Stimulated activated CD4-positive, alpha-beta T cell treated with anti-CD3 and anti-CD28 coated beads, Interleukin-15, amount 100 ng/mL, for 1 hour (primary cell): ENCODE measurements at places on chromosomes 6 and 20.

DNA sequence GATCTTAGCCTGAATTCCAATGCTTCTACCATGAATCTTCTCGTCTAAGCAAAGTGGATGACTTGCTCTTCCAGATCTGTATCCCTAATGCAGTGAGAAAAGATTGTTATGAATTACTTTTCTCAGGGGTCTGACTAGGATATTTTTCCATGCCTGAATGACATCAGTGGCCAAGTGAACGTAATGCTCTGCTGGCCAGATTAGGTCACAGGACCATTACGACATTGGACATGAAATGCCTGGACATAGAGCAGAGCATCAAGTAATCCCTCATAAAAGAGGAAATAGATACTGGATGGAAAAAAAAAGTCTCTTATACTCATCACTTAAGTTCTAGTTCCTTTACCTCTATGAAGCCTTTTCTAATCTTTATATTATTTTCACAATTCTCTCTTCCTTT is 12.1 kb upstream of the THEMIS start:
- DNase-seq, result no peak

DNA sequence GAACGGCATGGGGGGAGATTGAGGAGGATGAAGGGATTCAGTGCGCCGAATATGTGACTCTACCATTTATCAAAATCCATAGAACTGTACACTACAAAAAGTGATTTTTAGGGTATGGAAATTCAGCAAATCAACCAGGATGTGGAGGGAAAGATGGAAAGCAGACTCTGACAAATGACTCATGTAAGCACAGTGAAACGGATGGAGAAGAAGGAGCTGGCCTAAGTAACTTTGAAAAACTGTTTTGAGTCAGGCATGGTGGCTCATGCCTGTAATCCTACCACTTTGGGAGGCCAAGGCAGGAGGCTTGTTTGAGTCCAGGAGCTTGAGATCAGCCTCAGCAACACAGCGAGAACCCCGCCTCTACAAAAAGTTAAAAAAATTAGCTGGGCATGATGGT is 39.2 kb downstream of the MUC22 start:
- no peak for DNase-seq

GRCh38 chr6:72724545-72724944 is 102.7 kb downstream of the KCNQ5 start:
- DNase-seq, result no peak

DNA sequence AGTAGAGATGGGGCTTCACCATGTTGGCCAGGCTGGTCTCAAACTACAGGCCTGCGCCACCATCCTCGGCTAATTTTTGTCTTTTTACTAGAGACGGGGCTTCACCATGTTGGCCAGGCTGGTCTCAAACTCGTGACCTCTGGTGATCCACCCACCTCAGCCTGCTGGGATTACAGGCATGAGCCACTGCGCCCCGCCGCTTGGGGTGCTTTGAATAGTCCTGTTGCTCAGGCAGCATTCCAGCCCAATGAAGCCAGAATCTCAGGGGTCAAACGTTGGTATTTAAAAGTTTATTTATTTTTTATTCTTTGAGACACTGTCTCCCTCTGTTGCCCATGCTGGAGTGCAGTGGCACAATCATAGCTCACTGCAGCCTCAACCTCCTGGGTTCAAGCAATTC is 11.3 kb downstream of the MOCS3 start:
- no peak for DNase-seq

GRCh38 chr6:89999945-90000825 is 105.9 kb downstream of the GJA10 start:
- DNase-seq, result no peak

- DNase-seq, result no peak
Observed at GRCh38 chr6:89269252-89269651, 45.8 kb downstream of the GABRR2 start.

- DNase-seq, result peak; percentile 3
Observed at GRCh38 chr20:63071541-63072181, 64.9 kb upstream of the BHLHE23 start.

- no peak for DNase-seq
Observed at GRCh38 chr20:32209850-32210605, 2.3 kb downstream of the POFUT1 start.

- no peak for DNase-seq
Observed at GRCh38 chr6:110282412-110282811, 75.7 kb downstream of the METTL24 start.

GRCh38 chr20:3111995-3112394 is 27.5 kb upstream of the AVP start:
- no peak for DNase-seq

DNA sequence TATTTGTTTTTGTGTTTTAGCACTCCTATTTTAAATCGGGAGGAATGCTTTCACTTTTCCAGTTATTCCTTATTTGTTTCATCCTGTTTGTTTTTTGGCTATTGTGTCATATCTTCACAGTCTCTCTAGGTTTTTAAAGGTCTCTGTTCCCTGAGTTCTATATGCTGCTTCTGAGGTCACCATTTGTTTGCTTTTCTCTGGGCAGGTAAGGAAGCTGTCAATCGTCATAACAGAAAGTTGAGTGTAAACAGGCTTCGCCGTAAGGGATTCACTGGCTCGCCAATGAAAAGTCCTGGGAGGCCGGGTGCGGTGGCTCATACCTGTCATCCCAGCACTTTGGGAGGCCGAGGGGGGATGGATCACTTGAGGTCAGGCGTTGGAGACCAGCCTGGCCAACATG is 48.7 kb upstream of the RPS6KA2 start:
- DNase-seq, result no peak

GRCh38 chr20:40255365-40255764 is 433.7 kb downstream of the MAFB start:
- DNase-seq, result no peak

GRCh38 chr6:125205931-125206330 is 52.4 kb downstream of the TPD52L1 start:
- DNase-seq, result no peak

GRCh38 chr6:3221578-3221977 is 5.9 kb downstream of the TUBB2B start:
- no peak for DNase-seq

DNA sequence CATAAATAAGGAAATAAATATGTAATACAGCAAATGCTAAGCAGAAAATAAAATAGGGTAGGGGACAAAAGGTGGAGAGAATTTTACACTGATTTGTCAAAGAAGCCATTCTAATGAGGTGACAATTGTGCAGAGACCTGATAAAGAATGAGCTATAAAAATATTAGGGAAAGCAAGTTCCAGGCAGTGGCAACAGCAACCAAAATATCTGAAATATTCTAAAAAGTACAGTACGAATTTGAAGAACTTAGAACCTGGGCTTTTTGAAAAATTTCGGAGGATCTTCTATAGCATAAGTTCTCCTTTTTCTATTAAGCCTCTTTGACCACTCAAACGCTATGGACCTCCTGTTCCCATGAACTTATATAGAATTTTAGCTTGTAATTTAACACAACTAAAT is 98.0 kb upstream of the FAM184A start:
- no peak for DNase-seq

DNA sequence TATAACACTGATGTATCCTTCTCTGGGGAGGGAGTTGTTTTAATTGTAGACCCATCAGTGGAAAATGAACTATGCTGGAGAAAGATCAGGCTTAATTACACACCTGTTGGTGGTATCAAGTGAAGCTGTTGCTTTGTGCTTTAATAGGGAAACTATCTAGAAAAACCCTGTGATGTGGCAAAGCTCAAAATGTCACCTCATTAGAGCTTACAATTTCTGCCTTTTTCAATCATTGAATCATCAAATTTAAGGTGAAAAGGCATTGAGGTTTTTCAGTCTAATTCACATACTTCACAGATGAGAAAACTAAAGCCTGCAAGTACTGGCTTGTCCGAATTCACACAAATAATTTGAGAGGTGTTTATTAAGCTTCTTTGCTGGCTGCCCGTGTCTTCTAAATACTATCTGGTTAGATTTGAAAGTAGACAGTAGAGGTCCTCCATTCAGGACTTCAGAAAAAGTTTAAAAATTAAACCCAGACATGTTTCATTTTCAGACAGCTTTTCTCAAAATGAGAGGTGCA is 143.3 kb upstream of the MAP3K7 start:
- no peak for DNase-seq

GRCh38 chr20:10462516-10462915 is 27.4 kb downstream of the SLX4IP start:
- DNase-seq, result no peak

- no peak for DNase-seq
Observed at GRCh38 chr6:126117251-126117650, 130.9 kb downstream of the TRMT11 start.

GRCh38 chr6:70377372-70377771 is 35.9 kb upstream of the FAM135A start:
- no peak for DNase-seq

GRCh38 chr6:145733810-145734209 is 1.5 kb downstream of the EPM2A start:
- DNase-seq, result no peak

DNA sequence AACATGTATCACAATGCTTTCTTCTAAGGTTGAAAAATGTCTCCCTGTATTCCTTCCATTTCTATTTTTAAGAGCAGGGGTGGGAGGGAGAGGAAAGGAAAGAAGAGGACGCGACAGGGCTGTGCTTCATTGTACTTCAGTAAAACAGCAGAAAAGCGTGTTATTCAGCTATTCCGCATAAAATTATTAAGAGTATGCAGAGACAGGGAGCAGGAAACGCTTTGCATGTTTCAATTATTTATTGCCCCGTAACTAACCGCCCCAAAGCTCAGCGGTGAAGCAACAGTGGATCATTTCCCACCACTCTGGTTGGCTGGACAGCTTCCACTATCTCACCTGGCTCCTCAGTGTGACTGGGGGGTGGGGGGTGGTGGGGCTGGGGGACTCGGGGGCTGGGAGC is 188.9 kb downstream of the TTLL2 start:
- no peak for DNase-seq

DNA sequence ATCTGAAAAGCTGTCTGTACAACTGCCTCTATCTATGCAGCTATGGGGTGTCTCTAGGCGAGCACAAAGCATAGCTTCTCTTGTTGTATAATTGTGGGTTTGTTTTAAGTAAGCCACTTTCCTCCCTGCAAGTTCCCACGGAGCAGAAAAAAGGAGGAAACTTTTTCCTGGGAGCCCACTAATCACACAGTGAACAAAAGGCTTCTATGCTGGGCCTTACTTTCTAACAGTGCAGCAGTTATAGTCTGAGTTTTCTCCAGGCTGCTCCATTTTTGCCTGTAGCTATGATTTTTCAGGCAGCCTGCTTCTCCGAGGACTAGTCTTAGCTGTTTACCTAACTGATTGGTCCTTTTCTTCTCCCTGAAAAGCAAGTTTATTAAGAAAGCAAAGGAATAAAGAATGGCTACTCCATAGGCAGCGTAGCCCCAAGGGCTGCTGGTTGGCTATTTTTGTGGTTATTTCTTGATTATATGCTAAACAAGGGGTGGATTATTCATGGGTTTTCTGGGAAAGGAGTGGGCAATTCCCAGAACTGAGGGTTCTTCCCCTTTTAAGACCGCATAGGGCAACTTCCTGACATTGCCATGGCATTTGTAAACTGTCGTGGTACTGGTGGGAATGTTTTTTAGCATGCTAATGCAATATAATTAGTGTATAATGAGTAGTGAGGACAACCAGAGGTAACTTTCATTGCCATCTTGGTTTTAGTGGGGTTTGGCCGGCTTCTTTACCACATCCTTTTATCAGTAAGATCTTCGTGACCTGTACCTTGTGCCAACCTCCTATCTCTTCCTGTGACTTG is 84.3 kb downstream of the OPRM1 start:
- DNase-seq, result no peak

GRCh38 chr20:57577679-57578475 is 17.0 kb downstream of the PCK1 start:
- no peak for DNase-seq

DNA sequence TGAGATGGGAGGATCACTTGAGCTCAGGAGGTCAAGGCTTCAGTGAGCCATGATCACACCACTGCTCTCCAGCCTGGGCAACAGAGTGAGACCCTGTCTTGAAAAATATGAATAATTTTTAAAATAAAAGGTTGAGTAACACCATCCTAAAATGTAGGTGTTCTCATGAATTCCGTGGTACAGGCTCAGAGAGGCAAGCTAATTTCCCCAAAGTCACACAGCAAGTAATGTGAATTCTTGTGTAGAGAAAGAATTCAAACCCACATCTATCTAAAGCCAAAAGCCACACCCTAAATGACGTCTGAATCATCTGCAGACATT is 80.5 kb downstream of the ZNF217 start:
- no peak for DNase-seq

DNA sequence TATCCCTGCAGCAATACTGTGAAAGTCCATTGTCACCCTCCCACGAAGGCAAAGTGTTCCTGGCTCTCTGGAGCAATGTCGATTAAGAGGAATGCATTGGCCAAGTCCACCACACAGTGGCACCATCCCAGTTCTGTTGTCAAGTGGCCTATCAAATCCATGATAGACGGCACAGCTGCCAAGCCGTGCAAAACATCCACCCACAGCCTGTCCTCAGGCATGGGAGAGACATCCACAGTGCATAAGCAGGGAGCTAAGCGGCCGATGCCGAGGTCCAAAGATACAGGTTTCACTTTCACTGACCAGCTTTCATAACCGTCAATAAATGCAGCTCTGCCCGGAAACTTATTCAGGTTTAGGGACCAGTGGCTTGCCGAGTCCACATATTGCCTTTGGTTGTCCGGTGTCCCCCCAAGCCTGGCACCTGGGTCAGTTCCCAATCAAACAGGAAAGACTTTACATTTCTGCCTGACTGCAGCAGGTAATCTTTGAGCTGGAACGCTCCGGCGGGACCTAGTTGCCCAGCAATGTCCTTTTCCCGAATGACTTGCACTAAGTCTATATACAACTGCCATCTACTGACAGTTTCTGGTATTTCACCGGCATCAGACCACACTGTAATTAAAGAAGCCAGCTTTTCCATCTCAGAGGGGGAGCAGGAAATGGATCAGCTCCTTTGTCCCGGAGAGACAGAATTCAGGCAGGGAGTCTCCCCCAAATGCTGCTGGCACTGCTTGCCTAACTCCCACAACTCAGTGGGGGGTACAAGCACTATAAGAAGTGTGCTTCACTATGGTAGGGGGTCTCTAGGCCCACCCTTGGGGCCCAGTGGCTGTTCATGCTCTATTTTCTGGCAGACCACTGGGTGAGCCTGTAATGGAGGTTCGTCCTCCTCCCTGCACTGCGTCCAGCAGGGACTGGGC is 6.3 kb downstream of the ZKSCAN3 start:
- no peak for DNase-seq

DNA sequence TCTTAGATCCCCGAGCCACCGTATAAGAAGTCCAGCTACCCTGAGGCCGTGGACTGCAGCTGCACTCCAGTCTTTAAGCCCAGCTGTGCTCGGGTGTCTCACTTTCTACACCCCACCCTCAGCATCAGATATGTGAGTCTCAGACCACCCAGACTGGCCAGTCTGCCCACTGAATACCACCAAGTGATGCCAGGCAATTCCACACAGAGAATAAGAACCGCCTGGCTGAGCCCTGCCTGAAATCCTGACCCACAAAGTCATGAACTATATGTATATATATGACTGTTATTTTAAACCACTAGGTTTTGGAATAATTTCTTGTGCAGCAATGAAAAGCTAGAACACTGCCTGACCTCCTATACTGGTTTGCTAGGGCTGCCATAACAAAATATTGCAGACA is 106.7 kb downstream of the FOXF2 start:
- no peak for DNase-seq

GRCh38 chr6:26489996-26490964 is 9.8 kb upstream of the BTN1A1 start:
- no peak for DNase-seq

- DNase-seq, result no peak
Observed at GRCh38 chr6:168025831-168026710, 28.6 kb downstream of the KIF25 start.
